Stimulated activated CD4-positive, alpha-beta T cell treated with anti-CD3 and anti-CD28 coated beads, Interleukin-2, amount 100 ng/mL, for 24 hours (primary cell): ENCODE measurements at places on chromosomes 6 and 20.

GRCh38 chr20:58626051-58626450 lies 25.0 kb upstream of the STX16 start:
- DNase-seq, result no peak

DNA sequence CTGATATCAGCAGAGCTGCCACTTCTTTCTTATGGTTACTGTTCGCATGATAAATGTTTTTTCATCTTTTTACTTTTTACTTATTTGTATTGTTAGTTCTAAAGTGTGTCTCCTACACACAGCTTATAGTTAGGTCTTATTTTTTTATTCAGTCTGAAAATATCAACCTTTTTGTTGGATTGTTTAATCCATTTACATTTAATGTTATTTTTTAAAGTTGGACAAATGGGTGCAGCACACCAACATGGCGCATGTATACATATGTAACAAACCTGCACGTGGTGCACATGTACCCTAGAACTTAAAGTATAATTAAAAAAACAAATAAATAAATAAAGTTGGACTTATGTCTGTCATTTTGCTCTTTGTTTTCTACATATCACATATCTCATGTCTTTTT lies 40.3 kb upstream of the FOXC1 start:
- no peak for DNase-seq

- no peak for DNase-seq
Observed at GRCh38 chr20:43941476-43942200, 27.0 kb downstream of the TOX2 start.

- no peak for DNase-seq
Observed at GRCh38 chr20:44033344-44033743, 118.7 kb downstream of the TOX2 start.

GRCh38 chr6:37285861-37286311 lies 27.9 kb upstream of the TMEM217 start:
- peak; percentile 30 for DNase-seq

GRCh38 chr6:44805238-44805846 lies 417.8 kb downstream of the CDC5L start:
- no peak for DNase-seq

DNA sequence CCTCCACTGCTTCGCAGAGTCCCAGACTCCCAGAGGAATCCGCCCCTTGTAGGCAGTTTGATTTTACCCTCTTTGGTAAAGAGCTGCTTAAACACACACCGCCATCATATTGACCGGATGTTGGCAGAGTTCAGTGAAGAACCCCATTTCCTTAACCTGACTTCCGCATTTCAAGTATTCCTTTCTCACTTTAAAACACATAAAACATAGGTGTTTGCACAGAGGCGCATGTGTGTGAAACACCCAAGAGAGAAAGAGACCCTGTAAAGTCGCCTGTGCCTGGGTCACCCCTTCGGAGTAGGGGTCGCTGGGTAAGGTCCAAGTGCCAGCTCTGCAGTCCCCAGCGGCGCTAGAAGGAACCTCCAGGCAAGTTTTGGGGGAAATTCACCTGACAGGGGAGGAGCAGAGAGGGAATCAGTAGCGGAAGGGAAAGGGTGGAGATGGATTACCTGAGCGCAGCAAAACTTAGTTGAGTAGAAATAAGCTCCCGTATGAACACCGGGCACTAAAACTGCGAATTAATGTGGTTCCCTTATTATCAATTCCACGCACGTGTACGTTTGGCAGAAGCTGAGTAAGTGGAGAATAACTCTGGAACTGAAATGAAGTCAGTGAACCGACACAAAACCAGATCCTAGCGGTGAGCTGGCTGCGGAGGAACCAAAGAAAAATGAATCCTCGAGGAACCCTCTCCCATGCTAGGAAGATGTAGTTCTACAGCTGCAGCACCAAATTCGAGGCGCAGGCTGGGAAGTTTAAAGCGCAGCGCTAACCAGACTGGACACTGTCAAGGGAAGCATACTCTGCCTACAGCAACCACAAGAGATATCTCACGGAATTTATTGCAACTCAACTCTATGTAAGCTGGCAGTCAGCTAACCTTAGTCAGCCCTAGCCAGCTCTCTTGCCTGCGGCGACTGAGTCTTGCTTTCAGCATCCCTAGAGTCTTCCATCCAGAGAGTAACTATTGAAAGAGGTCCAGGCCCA lies 3.5 kb upstream of the HTR1B start:
- no peak for DNase-seq

DNA sequence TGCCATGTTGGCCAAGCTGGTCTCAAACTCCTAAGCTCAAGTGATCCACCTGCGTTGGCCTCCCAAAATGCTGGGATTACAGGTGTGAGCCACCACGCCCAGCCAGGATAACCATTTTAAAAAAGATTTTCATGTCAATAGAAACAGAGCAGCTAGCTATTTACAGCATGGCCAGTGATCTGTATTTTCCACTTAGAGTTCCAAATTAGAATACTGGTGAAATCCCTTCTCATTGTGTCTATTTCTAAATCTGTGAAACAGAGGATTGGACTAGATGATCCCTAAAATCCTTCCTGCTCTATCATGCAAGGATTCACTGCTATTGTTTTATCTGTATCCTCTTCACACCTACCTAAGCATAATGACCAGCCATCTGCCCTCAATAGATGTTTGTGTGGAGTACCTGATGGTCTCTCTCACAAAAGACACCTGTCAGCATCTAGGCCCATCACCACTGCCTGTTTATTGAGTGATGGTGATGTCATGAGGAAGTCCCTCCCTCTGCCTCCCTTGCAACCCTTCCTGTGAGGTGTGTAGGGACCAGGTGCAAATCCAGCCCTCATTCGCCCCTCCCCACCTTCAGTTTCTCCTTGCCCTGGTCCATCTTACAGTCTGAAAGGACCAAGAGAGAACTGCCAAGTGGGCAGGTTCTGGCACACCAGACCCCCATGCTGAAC lies 26.5 kb upstream of the SMIM29 start:
- no peak for DNase-seq

GRCh38 chr20:22525821-22526220 lies 58.6 kb downstream of the FOXA2 start:
- DNase-seq, result no peak

GRCh38 chr20:18585134-18585533 lies 2.7 kb upstream of the DTD1 start:
- DNase-seq, result no peak

DNA sequence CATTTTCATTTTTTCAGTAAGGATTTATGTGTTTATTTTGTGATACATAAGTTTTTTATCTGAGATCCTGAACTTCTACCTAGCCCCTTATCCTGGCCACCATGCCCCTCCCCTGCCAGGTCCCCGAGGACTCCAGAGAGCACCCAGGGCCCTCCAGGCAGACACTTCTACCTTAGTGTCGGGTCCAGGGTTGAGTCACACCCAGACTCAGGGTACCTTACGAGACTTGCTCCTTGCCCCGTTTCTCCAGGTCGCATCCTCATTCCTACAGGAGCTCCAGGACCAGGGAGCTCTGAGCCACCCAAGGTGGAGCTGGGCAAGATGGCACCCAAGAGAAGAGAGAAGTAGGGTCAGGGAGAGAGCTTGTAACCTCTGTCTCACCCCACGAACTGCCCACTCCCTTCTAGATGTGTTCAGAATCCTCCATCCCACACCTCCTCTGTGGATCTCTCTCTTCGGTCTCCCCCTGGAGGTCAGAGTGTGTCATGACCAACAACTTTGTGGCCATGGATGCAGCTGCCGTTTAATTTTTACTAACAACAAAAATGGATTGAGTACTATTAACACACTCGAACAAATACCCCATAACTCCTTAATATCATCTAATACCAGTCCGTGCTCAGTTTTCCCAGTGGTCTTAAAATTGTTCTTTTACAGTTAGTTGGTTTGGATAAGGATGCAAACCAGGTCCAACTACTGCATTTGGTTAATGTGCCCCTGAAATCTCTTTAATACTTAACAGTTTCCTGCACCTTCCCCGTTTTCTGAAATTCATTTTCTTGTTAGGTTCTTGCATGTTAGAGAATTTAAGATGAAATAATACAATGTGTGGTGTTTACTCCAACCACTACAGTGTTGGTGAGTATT lies 130.6 kb upstream of the INSM1 start:
- DNase-seq, result no peak

- DNase-seq, result no peak
Observed at GRCh38 chr20:13131688-13132087, 89.4 kb upstream of the ISM1 start.

DNA sequence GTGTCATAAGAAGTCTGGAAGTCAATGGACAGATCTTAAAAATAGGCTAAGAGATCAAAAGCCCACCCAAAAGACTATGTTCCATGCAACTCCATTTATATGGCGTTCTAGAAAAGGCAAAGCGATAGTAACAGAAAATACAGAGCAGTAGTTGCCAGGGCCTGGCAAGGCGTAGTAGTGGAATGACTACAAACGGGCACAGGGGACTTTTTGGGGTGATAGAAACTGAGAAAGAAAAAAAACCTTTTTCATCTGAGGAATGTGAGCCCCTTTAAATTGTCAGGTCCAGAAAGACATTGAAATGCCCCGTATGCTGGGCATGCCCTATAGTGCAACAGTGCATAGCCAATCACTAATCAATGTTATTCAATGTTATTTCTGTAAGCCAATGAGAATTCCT lies 47.2 kb upstream of the FAM50B start:
- DNase-seq, result no peak

DNA sequence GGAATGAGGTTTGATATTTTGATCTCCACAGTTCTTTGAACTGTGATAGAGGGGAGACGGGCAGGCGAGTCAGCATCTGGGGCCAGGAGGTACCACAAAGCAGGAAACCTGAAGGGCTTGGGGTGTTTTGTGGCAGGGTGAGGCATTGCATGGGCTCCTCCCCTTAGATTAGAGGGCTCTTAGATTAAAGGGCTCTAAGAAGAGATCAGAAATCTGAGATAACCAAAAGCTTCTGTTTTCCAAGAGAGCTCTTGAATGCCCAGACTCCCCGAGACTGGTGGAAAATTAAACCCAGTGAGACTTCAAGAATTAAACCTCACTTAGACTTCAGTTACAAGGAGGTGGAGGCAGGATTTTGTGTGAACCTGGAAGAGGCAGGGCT lies 2.4 kb upstream of the GPX5 start:
- no peak for DNase-seq

- DNase-seq, result no peak
Observed at GRCh38 chr6:30940361-30940986, at the start of gene MUCL3. MUCL3 (plus strand) TSS chr6:30940973; CDS start chr6:30941000, 27 bp downstream.

DNA sequence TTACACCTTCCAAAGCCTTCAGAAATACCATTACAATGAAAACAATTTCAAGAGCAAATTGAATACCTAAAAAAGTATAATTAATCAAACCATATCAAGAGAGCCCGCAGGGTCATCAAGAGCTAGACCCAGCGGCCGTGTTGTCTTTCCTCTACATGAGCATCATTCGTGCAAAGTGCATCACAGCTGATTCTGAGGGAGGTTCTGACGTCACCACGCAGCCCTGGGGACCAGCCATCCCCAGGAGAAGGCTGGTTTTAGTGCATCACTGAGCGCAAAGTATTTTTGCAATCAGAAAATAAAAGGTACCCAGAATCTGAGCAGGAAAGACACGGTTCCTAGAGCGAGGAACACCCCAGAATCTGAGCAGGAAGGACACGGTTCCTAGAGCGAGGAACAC lies 371.4 kb downstream of the CDH4 start:
- DNase-seq, result no peak

GRCh38 chr6:42762426-42762859 lies 16.5 kb upstream of the TBCC start:
- DNase-seq, result no peak

GRCh38 chr6:139536751-139537617 lies 162.5 kb upstream of the CITED2 start:
- DNase-seq, result no peak

GRCh38 chr6:21070620-21071019 lies 522.9 kb upstream of the SOX4 start:
- no peak for DNase-seq

GRCh38 chr6:89387516-89388201 lies 24.4 kb downstream of the RRAGD start:
- DNase-seq, result no peak

GRCh38 chr20:61997372-61997771 lies 68.3 kb downstream of the TAF4 start:
- DNase-seq, result no peak

GRCh38 chr6:107110200-107110599 lies 5.1 kb downstream of the BEND3 start:
- no peak for DNase-seq

GRCh38 chr20:1671891-1672669 lies 14.5 kb upstream of the SIRPG start:
- DNase-seq, result no peak

DNA sequence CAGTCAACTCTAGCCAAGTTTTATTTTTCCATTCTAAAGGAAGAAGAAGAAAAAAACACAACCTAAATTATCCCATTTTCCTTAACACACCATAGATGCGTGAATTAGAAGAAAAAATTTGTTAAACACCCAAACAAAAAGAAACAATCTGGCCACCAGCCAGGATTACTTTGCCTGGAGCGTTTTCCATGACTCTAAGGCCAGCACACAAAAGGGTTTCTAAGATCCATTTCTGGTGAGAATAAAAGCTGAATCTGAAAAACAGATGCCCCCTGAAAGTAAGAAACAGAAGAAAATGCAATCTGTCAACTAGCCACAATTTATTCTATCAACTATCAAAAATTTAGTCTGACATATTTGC lies 267.2 kb upstream of the SULF2 start:
- DNase-seq, result no peak

DNA sequence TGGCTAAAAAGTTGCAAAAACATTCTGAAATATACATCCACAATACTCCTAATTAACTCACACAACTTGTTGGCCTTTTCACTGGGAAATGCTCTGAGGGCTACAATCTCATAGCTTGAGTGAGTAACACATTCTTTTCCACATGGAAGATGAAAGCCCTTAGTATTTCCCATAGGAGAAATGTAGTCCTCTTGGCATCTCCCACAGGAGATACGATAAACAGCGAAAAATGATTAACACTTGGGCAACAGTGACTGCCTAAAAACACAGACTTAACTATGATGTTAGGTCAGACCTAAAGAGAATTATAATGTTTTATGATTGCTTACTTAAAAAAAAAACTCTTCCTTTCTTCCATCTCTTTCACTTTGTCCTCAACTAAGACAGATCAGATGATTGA lies 9.0 kb downstream of the MYLK4 start:
- no peak for DNase-seq

GRCh38 chr6:88105741-88106340 lies 58.2 kb downstream of the SPACA1 start:
- no peak for DNase-seq

DNA sequence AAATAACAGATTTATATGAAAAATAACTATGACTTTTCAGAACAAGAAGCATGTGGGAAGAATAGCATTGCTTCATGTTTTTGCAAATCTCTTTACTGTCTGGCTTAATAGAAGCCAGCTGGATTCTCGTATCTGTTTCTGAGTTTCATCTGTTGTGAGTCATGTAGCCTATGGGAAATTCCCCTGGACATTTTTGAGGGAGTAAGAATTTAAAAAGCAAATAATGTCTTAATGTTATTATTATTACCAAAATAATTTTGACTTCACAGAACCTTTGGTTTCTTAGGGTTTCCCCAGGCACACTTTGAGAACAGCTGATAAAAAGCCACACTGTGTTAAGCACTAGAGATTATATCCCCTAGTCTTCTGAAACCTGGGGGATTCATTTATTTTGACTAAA lies 75.8 kb downstream of the SYCP2L start:
- DNase-seq, result no peak
